ENCODE measurements at places on chromosomes 6 and 20.

- DNase-seq = no peak
These were observed 16.2 kb upstream of the BEND6 start for GRCh38 chr6:56938649-56939191.

GRCh38 chr6:147065786-147066185 lies 138.4 kb upstream of the STXBP5 start:
- DNase-seq = no peak

DNA sequence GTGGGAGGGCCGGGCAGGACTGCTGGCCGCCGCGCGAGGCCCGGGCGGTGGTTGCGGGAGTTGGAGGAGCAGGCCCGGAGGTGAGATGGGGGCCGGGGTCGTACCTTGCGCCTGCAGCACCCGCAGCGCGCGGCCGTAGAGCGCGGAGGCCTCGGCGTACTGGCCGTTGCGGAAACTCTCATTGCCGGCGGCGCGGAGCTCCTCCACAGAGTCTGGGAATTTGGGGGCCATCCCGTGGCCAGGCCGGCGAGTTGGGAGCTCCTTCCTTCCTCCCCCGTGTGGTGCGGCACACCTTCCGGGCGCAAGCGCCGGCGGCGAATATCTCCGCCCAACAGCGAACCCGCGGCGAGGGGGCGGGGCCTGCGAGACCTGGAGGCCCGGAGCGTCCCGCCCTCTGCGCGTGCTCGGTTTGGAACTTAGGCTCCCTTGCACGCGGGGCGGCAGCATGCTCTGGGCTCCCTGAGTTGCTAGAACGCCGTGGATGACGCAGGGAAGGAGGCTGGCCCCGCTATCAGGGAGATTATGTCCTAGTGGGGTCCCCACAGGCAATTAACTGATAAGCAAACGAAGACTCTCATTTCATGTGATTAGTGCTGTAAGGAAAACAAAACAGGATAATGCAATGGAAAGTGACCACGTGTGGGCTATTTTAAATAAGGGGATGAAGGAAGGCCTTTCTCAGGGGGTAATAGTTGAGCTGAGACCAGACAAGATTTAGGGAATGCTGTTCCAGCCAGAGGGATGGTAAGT lies at the start of gene TOMM34:
Gene TOMM34, minus strand, starts transcription at position 295 of the 750 bp plus-strand sequence. Its CDS starts 64 bp downstream, at position 231.
- DNase-seq = peak; percentile 97

- no peak for DNase-seq
These were observed 541.2 kb upstream of the FLRT3 start for GRCh38 chr20:14878676-14879019.
